ENCODE measurements at places on chromosomes 12 and 14. TPM values are rescaled to one million over a fixed set of nuclear protein-coding genes. Genes with fewer than 3 reads are reported as not detected.

- no peak for DNase-seq
These were observed 29.7 kb upstream of the SFSWAP start for GRCh38 chr12:131681257-131681620.

STON2 gene
- polyA plus RNA-seq, result 10.5 TPM

DNA sequence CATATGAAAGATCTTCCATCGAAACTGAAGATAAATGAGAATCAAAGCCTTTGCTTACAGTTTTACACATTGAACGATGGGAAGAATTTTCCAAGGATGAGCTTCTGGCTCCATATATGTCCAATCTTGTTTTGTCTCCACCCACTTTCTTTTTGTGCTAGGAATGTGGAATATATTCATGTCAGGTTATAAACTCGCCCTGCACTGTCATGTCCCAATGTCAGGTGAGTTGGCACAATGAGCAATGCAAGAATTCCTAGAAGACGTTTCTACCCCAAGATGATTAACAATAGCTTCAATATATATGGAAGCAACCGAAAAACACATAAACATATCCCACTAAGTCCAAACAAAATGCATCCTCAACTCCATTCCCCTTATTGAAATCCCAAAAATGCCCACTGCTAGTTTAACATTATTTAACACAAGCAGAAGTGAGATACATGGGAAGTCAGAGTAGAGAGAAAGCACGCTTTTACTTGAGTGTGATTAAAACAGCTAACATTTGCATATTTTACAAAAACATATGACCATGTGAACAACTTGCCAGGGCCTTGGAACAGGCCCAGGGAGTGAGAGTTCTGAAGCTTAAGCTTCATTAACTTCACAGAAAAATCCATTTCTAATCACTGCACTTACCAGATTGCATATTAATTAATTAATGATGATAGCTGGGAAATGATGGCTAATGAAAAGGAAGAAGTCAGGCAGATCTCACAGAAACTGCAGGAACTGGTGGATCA, 233.9 kb downstream of the GXYLT1 start:
- no peak for DNase-seq

- DNase-seq, result no peak
These were observed 12.7 kb downstream of the BDKRB1 start for GRCh38 chr14:96268431-96269358.

DNA sequence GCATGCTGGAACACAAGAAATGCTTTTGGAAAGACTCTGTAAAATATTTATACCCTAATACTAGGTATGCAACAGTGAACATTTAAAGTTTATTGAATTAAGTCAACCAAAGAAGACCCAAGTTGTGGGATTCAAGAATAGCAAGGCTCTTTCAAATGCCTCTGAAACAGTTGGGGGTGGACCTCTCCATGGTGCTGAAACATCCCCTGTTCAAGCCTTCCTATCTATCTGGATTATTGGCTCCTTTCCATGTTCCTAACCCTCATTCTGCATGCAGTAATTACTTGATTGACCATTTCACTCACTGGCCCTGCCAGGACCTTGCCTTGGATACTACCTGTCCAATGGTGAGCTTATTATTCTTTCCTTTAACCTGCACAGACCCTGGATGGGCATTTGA, 349.7 kb downstream of the NRXN3 start:
- peak; percentile 29 for DNase-seq

GLIPR1L1 gene
- 0.75 TPM for polyA plus RNA-seq

GRCh38 chr14:101926620-101927019, 37.8 kb upstream of the DYNC1H1 start:
- DNase-seq, result no peak

DNA sequence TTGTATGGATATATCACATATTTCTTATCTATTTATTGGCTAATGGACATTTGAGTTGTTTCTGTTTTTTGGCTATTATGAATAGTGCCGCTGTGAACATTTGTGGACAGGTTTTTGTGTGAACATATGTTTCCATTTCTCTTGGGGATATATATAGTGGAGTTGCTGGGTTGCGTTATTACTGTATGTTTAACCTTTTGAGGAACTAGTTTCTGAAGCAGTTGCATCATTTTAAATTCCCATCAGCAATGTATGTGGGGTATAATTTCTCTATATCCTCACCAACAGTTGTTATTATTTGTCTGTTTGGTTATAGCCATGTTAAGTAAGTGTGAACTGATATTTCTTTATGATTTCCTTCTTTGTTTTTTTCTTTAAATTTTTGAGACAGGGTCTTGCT, 10.7 kb downstream of the TCTN2 start:
- no peak for DNase-seq

DNA sequence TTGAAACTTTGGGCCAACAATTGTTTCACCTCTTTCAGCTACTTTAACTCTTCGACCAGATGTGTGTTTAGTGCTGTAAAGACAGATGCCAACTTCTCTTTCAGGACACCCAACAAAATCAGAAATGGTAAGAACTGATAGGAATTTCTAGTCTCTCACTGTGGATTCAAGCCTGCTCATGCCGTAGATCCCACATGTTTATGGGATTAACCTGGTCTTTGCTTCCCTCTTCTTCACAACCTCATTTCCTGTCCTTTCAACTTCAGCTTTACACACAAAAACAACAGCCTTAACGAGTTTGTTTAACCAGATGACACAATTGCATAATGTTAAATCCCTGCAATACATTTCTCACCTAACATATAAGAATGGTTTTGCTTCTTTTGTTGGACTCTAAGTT, 1031.9 kb upstream of the LRFN5 start:
- no peak for DNase-seq

GRCh38 chr12:111954969-111955368, 58.0 kb downstream of the TMEM116 start:
- no peak for DNase-seq

DNA sequence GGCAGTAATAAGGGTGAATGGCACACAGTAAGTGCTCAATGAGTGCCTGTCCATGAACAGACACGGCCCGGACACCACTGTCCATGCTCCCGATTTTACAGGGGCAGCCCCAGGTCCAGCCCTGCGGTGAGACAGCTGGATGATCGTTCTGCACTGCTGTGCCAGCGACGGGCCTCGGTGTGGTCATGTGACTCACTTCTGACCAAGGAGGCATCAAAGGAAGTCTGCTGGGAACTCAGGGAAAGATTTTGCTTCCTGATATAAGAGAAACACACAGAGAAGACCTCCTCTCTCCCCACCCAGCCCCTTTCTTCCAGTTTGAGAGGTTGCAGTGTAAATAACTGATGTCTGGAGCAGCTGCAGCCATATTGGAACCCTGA, 126.6 kb downstream of the SCARB1 start:
- DNase-seq, result no peak

CPNE6 gene
- polyA plus RNA-seq, result not detected

GRCh38 chr12:6226002-6226678, 25.9 kb downstream of the CD9 start:
- DNase-seq, result no peak

- DNase-seq, result no peak
These were observed 76.1 kb upstream of the SAV1 start for GRCh38 chr14:50744231-50744630.

- no peak for DNase-seq
These were observed 148.7 kb downstream of the ANO2 start for GRCh38 chr12:5796171-5796958.

- no peak for DNase-seq
These were observed 510.4 kb downstream of the SLC16A7 start for GRCh38 chr12:60106214-60106613.

- DNase-seq, result no peak
These were observed 8.6 kb downstream of the SPPL3 start for GRCh38 chr12:120895532-120895931.

- no peak for DNase-seq
These were observed 28.2 kb downstream of the SOX5 start for GRCh38 chr12:23921099-23921856.

DNA sequence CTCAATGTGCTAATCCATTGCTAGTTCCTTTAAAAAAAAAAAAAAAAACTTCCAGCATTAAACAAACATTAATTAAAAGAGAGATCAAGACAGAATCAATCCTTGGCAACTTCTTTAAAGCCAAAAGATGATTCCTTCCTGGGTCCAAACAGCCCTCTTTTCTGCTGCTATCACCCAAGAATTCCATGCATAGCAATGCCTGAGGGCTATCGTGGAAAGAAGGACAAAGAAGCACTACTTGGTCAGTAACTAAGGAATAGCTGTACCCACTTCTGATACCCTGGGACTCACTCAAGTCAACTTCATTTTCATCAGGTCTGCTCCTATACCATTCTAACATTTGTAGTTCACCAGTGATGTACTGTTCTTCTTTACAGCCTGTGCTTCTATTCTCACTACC, 51.8 kb downstream of the SLC38A2 start:
- DNase-seq, result no peak

EIF2S3B gene
- 1.9 TPM for polyA plus RNA-seq

COX8C gene
- 0.38 TPM for polyA plus RNA-seq

- no peak for DNase-seq
These were observed 448.4 kb downstream of the MDGA2 start for GRCh38 chr14:47226877-47227520.

- DNase-seq, result no peak
These were observed 39.2 kb upstream of the CD163 start for GRCh38 chr12:7542813-7543212.

DNA sequence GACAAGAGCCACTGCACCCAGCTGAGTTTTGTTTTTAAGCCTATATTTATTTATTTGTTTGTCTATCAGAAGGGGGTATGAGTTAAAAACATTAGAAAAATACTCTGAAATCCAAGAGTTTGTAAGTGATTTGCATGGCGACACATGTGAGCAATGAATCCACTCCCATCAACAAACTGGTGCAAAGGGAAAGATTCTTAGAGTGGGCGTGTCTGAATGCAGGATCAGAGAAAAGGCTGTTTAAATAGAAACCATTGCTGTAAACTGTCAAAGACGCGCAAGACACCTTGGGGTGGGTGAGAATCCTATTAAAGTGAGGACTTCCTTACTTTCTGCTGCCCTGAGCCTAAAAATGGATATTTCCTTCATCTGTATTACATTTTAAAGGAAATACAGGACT, 51.9 kb downstream of the ZFYVE26 start:
- DNase-seq, result no peak

PPHLN1 gene
- 75.2 TPM for polyA plus RNA-seq

DNA sequence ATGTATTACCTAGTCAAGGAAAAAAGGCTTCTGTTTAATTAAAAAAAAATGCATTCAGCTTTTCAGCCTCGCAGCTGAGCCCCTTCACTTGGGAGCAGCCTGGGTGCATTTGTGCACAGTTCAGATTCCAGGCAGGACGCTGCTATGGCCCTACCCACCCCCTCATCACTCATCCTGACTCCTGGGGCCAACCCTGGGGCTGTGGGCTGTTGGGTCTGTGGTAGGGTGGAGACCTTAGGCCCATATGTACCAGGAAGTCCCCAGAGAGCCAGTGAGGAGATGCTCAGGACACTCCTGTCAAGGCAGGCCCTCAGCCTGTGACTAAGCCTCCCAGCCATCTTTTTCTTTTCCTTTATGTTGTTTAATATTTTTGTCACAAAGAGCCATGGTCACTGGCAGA, 9.3 kb upstream of the CDCA4 start:
- no peak for DNase-seq

DNA sequence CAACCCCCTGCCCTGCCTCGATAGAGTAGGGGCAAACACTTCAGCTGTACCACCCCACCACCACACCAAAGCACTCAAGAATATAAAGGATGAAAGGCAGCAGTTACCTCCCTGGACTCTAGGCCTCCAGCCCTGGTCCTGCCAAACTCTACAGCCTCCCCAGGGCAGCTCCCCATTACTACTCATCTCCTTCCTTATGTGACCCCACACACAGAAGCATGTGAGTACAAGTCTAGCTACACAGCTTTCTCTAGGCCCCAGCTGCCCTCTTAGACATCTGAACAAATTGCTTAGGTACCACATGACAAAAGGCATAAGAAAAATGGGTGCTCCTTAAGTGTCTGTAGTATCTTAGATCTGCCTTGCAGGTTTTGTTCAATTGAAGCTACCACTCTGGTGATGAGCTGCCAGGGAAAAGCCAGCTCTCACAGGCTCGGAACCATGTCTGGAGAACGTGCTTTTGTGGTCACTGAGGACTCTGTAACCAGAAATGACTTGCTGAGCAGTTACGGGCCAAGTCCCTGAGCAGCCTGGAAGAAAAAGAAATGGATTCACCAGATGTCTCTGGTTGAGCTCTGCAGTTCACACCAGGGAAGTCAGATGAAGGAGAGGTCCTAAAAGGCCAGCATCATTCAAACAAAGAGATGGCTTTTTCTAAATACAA, 32.8 kb downstream of the FMNL3 start:
- no peak for DNase-seq

- DNase-seq, result no peak
These were observed 206.4 kb downstream of the ERC1 start for GRCh38 chr12:1197264-1198018.

GRCh38 chr12:6314776-6315175, 4.3 kb downstream of the PLEKHG6 start:
- no peak for DNase-seq

KLHL33 gene
- polyA plus RNA-seq, result 0.21 TPM

GRCh38 chr14:65303899-65304222, 108.7 kb upstream of the FUT8 start:
- no peak for DNase-seq

ISM2 gene
- polyA plus RNA-seq, result not detected
